PC-3 (cell line): ENCODE measurements at places on chromosomes 5 and 9. TPM values are rescaled to one million over a fixed set of nuclear protein-coding genes. Genes with fewer than 3 reads are reported as not detected.
A peak's percentile ranks its signal among the peaks of the same experiment; 100 is the strongest.

Gene AIF1L
- total RNA-seq, result 23.7 and 27.0 TPM in 2 replicates

GRCh38 chr5:57431759-57432158, 50.9 kb downstream of the ACTBL2 start:
- DNase-seq, result peak; percentile 49

GRCh38 chr5:154884424-154884823, 26.0 kb downstream of the CNOT8 start:
- DNase-seq, result no peak

Gene PCDHGB5
- 9.0 and 10.3 TPM in 2 replicates for total RNA-seq

Gene SERF1A
- 2.1 TPM in 1 of 2 replicates, not detected in the other for total RNA-seq

Gene KIF4B
- not detected in 2 replicates for total RNA-seq

DNA sequence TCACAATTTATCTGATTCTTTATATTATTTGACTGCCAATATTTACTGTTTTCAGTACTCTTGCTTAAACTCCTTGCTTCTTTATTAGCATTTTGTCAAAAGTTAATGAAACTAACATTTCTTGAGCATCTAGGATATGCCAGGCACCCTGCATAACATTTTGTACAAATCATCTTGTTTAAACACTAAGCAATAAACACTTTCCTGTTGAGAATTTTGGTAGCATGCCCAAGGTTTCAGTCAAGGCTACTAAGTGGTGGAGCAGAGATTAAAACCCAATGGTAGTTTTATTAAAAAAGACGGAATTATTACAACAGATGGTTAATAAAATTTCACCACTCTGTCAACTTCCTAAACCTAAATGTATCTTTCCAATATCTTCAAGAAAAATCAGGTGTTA, 43.2 kb downstream of the SKIC3 start:
- no peak for DNase-seq

- DNase-seq, result no peak
Measured at GRCh38 chr9:20742833-20743232, 58.8 kb downstream of the FOCAD start.

- no peak for DNase-seq
Measured at GRCh38 chr9:137785704-137786161, 91.8 kb upstream of the CACNA1B start.

GRCh38 chr5:28269978-28270377, 1231.6 kb upstream of the CDH9 start:
- no peak for DNase-seq

Gene TCF7
- total RNA-seq, result 3.9 and 7.0 TPM in 2 replicates

DNA sequence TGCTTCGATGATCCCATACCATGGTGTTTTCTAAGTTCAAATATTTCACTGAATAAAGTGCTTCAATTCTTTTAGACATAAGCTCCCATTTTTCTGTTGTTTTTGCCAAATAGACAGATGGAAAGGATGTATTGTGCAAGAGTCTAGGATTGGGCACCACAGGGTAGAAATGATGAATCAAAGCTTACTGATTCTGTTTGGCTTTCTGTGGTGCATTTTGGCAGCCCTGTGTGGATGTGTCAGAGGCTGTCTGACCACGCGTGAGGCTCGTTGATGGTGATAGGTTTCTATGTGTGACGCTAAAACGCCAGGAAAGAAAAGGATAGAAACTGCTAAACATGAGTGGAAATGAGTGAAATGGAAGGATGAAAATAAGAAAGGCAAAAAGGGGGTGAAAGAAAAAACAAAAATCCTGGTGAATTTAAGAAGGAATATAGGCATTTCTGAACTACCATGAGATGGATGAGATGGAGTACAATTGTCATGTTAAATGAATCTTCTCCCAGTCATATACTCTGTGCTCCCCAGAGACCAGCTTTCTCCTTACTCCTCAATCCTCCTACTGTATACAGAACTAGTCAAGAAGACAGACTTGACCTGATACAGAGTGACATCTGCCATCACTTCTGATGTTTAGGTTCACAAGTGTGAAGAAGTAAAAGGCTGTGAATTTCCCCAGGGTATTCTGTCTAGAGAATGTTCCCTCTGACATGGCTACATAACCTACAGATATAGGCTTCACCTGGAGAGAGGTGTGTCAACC, 54.4 kb downstream of the ANKH start:
- peak; percentile 81 for DNase-seq

DNA sequence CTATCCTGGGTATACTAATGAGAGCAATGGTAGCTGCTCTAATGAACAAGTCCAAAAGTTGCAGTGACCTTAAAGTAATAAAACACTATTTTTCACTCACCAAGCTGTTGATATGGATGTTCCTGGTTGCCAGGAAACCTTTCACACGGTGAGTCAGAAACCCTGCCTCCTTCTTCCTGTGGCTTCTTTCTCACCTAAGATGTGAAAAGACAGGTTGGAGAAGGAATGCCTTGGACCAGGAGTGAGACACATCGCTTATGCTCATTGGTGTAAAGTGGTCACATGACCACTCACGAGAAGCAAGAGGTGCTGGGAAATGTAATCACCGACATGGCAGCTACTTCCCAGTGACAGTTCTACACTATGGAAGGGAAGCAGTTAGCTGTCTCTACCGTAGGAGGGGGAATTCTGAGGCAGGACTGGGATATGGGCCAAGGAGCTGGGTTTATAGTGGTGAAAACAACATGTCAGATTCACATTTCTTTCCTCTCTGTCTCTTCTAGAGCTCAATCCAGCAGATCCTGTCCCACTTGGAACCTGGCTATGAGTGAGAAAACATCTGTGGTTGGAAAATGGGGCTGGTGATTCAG, 320.4 kb upstream of the KLF4 start:
- DNase-seq, result peak; percentile 55

DNA sequence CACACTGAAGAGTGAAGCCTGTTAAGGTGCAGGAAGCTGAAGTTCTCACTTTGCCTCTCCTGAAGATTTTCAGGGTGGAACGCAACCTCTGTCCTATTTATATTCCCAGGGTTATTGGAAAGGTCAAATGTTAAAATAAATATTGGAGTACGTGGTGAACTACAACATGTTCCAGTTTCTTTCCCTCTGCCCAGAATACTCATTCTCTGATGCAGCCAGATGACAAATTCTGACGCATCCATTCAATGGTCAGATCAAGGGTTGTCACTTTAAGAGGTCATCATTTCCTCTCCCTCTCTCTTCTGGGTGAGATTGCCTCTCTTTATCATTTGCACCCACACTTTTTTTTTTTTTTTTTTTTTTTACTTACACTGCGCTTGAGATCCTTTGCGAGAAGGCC, 277.1 kb downstream of the BRINP1 start:
- no peak for DNase-seq

Gene PCSK1
- total RNA-seq, result not detected in 2 replicates

Gene RHOBTB3
- total RNA-seq, result 14.2 and 16.3 TPM in 2 replicates

Gene FSD1L
- total RNA-seq, result 1.7 and 2.1 TPM in 2 replicates

DNA sequence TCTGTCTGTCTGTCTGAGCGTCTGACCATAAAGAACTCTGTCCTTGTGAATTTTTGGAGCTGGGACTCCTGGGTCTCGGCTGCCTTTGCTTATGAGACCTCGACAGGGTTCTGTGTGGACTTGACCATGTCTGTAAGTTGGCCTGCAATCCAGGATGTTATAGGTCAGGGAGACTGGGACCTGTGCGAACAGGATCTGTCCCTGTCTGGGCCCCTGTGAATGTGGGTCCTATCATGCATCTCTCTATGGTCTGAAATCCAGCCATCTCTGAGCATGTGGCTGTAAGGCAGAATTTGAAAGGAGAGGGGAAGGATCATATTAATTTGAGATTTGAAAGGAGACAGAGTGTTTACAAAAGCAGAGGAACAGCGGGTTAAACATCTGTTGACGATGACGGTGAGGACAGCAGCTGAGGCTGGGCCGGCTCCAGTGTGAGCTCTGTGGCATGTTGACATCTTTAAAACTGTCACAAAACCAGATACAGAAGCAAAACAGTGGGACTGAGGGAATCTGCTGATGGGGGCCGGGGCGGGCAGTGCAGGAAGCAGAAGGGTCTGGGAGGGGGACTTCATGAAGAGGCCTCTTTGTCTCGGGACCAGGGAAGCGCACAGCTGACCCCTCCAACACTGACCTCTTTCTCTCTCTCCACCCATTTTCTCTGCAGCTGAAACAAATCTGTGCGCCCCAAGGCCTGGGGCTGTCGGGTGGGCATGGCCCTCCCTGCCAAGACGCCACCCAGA, 19.1 kb upstream of the MVB12B start:
- no peak for DNase-seq

Gene RFX3
- total RNA-seq, result 2.3 and 4.5 TPM in 2 replicates

Gene TAL2
- not detected in 2 replicates for total RNA-seq

DNA sequence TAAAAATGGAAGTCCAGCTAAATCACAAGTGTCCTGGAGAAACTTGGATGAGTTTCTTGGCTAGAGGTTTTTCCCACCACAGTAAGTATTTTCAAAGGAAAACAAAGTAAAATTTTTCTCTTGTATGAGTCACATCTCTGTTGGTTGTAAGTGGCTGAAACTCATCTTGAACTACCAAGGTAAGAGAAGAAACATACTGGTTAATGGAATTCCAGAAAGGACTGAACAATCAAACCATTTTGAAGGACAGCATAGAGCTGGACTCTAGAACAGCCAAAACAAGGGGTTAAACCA, 102.8 kb upstream of the CDKN2B start:
- DNase-seq, result peak; percentile 41

DNA sequence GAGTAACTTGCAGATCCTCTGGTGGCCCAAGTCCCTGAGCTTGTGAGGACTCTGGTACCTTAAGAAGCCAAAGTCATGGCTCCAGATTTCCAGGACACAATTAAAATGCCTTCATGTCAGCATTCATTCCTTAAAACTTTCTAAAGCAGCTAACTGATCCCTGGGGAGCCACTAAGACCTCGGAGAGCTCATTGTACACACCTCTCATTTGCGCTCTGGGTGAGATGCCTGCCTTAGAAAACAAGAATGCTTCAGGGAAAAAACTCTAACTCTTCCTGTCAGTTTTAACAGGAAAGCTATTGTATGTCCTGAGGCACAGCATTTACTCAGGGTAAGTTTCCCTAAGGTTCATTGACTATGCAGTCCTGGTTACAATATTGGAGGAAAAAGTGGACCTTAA, 285.0 kb downstream of the EFNA5 start:
- no peak for DNase-seq

DNA sequence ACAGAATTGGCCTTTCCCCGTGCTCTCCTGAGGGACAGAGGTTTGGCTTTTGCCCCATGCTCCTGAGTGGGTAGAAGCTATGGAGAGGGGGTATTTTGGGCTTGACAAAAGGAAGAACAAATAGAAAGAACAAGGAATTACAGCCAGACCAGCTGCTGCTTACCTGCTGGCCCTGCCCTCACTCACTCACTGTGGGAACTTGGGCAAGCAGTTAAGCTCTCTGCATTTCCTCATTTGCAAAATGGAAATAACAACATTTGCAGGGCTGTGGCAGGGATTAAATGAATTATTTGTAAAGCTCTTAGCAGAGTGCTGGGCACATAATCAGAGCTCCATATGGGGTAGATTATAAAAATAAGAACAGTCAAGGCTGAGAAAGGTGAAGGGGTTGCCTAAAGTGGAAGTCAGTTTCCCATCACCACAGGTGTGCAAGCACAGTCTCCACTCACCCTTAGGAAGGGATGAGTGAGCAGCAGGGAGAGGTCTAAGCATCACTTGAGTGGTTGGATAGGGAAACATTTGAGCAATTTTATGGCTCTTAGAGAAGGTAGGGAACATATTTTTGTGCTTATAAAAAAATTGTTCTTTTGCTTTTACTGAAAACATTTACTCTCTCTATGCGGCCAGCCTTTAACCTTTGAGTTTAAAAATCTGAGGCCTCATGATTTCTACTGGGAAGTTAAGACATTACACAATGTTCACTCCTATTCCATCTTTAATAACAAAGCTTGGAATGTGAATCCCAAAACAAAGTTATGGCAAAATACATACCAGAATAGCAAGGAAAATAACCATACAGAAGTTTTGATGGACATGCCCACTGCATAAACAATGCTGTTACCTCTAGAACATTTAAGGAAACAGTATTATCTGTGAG, 42.8 kb upstream of the LHFPL2 start:
- DNase-seq, result no peak

DNA sequence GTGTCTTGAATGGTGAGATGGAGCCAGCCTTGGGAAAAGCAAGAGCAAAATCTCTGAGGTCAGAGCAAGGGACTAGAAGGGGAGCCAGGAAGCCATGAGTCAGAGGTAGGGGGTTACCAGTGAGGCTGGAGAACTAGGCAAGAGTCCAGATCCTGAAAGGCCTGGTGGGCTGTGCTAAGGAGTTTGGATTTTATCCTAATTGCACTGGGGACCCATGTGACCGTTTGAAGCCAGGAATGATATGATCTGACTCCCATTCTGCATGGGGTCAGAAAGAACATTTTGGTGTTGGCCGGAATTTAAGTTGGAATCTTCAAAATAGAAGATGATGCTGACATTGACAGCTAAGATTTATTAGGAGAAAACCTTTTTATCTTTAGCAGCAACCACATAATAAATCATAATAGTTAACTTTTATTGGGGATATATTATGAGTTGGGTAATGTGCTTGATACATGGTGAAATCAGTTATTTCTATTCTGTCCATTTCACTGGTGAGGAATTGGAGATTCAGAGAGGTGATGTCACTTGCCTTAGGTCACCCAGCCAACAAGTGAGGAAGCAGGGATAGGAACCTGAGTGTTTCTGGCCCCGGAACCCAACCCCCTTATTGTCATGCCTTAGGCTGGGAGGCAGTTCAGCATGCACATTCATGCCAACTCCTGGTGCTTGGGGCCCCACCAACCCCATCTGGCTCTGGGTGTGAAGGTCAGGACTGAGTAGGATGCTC, 61.5 kb upstream of the RARS1 start:
- no peak for DNase-seq

Gene RNF44
- total RNA-seq, result 19.2 and 28.3 TPM in 2 replicates

- no peak for DNase-seq
Measured at GRCh38 chr5:570446-570845, 41.7 kb upstream of the CEP72 start.

DNA sequence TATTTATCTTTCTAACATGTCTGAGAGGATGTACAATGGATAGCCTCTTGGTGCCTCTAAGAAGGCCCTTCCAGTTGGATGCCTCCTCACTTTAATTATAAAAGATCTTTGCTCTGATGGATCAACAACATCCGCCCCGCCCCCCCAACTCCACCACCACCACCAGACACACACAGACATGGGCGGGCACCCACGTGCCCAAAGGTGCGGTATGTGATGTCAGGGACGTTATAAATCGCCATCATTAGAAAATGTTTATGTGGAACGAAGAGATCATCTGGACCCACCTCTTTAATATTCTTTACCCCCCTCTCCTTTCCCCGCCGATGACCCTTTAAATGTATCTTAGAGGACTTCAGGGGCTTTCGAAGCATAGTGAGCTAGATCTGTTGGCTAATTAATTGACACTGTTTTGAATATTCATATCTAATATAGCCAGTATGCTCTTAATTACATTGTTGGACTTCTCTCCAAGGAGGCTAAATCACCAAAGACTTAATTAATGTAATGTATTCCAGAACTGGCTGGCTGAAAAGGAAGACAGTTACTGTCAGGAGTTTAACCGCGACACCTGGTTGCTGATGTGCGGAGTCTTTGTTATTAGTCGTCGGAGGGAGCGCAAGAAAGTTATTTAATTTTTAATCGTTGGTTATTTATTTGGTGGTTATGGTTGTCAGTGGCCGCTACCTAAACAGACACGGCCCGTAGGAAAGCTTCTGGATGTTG, 6.1 kb upstream of the FOXB2 start:
- DNase-seq, result no peak
